Adrenal gland (tissue), 19 donors: ENCODE measurements at places on chromosomes 16 and 17. TPM values are rescaled to one million over a fixed set of nuclear protein-coding genes. Genes with fewer than 3 reads are reported as not detected.

- DNase-seq = no peak
- H3K36me3 ChIP-seq = no peaks in the 10 kb centered on the region
- no peaks in the 10 kb centered on the region for H3K27me3 ChIP-seq
- H3K27ac ChIP-seq = no peak overlapping the region
These were observed 46.4 kb upstream of the SDK2 start for GRCh38 chr17:73690676-73691075.

GRCh38 chr17:1033503-1033902, 36.6 kb downstream of the TIMM22 start:
- no peaks in the 10 kb centered on the region for H3K36me3 ChIP-seq
- H3K27me3 ChIP-seq = no peaks in the 10 kb centered on the region
- DNase-seq = no peak
- no peak overlapping the region for H3K27ac ChIP-seq

- DNase-seq = no peak
- H3K4me1 ChIP-seq = no peaks in the 10 kb centered on the region
- H3K27ac ChIP-seq = no peak overlapping the region
- H3K36me3 ChIP-seq = no peaks in the 10 kb centered on the region
These were observed 220.8 kb downstream of the RPTOR start for GRCh38 chr17:80765241-80765961.

DNA sequence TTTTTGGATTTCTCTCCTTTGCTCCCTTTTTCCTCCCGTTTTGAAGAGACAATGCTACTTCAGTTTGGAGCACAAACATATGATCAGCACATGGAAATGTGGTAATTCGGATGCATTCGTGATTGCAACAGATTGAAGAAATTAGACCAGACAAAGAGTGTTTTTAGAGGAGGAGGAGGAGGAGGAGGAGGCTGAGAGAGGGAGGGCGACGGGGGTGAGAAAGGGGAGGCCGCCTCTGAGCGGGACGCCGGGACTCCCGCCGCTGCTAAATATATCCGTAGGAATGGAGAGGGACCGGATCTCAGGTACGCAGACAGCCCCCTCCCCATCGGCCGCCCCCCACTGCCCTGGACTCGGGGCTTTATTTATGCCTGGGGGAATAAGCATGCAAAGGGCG, 179.3 kb downstream of the SEC14L1 start:
- peak overlapping the region; percentile 99 for H3K27ac ChIP-seq
- H3K36me3 ChIP-seq = no peaks in the 10 kb centered on the region
- DNase-seq = no peak
- peaks cover 63% of the 10 kb centered on the region for H3K4me1 ChIP-seq
- no peaks in the 10 kb centered on the region for H3K27me3 ChIP-seq

GRCh38 chr17:68790931-68791330, 164.3 kb downstream of the ABCA8 start:
- H3K27me3 ChIP-seq = no peaks in the 10 kb centered on the region
- no peak overlapping the region for H3K27ac ChIP-seq
- DNase-seq = no peak
- peaks cover 36% of the 10 kb centered on the region for H3K4me1 ChIP-seq

The GPR142 gene
- polyA plus RNA-seq = not detected

DNA sequence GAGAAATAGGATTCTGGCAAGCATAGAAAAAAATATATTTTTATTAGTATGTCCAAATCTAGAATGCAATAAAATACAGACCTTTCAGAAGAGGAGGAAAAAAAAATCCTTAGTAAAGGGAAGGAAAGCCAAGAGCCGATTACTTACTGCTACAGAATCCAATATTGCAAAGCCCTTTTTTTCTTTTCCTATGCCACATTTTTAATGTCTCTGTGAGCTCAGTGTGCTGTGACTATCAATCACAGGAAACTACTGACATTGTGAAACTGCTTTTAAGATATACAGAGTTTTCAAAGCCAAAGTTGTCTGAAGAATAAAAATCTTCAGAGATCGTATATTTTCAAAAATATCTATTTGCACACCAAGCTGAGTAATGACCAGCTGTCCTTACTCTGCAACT, 120.4 kb downstream of the CHD9NB start:
- H3K27me3 ChIP-seq = no peaks in the 10 kb centered on the region
- no peak for DNase-seq
- no peak overlapping the region for H3K4me3 ChIP-seq
- H3K36me3 ChIP-seq = no peaks in the 10 kb centered on the region

GRCh38 chr17:1294157-1294717, 14.8 kb downstream of the TRARG1 start:
- no peaks in the 10 kb centered on the region for H3K27me3 ChIP-seq
- H3K36me3 ChIP-seq = no peaks in the 10 kb centered on the region
- DNase-seq = no peak
- H3K27ac ChIP-seq = no peak overlapping the region
- no peak overlapping the region for H3K4me3 ChIP-seq
- H3K4me1 ChIP-seq = no peaks in the 10 kb centered on the region

- H3K27ac ChIP-seq = peak overlapping the region; percentile 96
- DNase-seq = no peak
- H3K4me1 ChIP-seq = peaks cover 24% of the 10 kb centered on the region
- no peaks in the 10 kb centered on the region for H3K36me3 ChIP-seq
- peak overlapping the region; percentile 84 for H3K4me3 ChIP-seq
These were observed 3.6 kb downstream of the C17orf58 start for GRCh38 chr17:67992548-67993152.

- no peaks in the 10 kb centered on the region for H3K27me3 ChIP-seq
- peak overlapping the region; percentile 99 for H3K27ac ChIP-seq
- H3K4me1 ChIP-seq = peaks cover 29% of the 10 kb centered on the region
- no peak overlapping the region for H3K4me3 ChIP-seq
These were observed 1.1 kb upstream of the CAPN15 start for GRCh38 chr16:526181-527014.

DNA sequence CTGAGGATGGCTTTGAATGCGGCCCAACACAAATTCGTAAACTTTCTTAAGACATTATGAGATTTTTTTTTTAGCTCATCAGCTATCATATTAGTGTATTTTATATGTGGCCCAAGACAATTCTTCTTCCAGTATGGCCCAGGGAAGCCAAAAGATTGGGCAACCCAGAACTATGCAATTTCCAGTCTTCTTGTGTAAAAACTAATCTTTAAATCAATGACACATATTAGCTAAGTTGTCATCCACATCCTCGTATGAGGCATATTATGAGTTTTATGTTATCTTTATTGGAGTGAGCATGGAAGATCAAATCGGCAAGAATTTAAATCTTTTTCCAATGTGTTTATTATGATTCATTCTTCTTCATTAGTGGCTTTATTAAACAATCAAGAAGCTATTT, 198.6 kb upstream of the HSBP1 start:
- no peak overlapping the region for H3K27ac ChIP-seq
- no peaks in the 10 kb centered on the region for H3K4me1 ChIP-seq
- H3K36me3 ChIP-seq = no peaks in the 10 kb centered on the region
- H3K27me3 ChIP-seq = no peaks in the 10 kb centered on the region
- no peak overlapping the region for H3K4me3 ChIP-seq

The KIF18B gene
- polyA plus RNA-seq = 0.46 TPM

- DNase-seq = no peak
- H3K4me3 ChIP-seq = no peak overlapping the region
- no peaks in the 10 kb centered on the region for H3K36me3 ChIP-seq
- H3K4me1 ChIP-seq = peaks cover 7% of the 10 kb centered on the region
These were observed 3.4 kb downstream of the CEP295NL start for GRCh38 chr17:78899361-78900260.

The CPHXL2 gene
- not detected for polyA plus RNA-seq

The LGALS9C gene
- not detected for polyA plus RNA-seq

The DNAH9 gene
- polyA plus RNA-seq = 1.9 TPM

DNA sequence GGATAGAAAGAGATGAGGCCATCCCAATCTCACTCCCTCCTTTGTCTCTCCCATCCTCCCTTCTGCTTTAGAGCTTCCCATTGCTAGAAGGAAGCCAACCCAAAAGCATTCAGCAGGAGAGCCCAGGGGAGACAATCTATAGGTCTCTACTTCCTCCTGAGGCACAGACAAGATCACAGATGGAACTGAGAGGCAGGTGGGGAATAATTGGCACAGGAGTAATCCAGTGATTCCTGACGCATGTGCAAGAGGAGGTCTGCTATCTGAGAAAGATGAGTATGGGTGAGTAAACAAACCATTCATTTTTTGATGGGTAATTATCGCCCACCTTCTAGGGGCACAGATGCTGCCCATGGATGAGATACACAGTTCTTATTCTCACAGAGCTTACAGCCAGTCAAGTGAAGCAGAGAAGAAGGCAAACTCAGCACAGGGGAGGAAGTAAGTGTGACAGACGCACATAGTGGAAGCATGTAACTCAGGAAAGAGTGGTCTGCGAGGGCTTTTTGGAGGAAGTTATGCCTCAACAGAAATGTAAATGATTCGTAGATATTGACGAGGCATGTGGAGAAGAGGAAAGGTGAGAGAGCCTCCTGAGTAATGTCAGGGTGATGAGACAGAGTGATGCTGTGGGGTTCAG, 88.9 kb upstream of the HLF start:
- H3K27ac ChIP-seq = no peak overlapping the region
- H3K27me3 ChIP-seq = no peaks in the 10 kb centered on the region
- DNase-seq = no peak
- no peaks in the 10 kb centered on the region for H3K4me1 ChIP-seq

The NTN3 gene
- not detected for polyA plus RNA-seq

DNA sequence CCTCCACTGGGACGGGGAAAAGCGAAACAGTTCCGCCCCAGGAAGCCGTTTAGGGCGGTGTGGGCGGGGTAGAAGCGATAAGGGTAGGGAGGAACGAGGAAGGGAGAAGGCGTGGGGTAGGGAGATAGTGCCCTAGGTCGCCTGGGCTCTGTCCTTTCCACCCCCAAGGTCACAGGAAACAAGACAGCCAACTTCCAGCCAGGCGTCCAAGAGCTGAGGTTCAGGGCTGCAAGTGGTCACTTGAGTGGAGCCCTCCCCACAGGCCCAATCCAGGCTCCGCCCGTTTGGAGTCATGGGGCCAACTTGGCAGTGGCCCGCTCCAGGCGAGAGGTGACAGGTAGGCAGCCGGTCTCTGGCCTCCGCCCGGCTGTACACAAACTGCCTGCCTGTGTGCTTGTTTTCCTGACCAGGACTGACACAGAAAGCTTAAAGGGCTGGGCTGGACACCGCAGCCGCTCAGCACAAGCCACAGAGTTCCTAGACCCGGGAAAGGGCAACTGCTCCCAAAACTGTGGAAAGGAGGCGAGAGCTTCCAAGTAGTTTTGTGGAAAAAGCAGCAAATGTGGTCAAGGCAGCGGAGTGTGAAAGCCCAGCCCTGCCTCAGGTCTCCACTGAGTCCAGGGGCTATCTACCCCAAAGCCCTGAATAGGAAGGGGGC, at the start of gene RILP:
TSS of gene RILP (minus strand) at position 23 of the 658 bp plus-strand sequence. CDS start 62 bp downstream, outside the sequence.
- H3K4me3 ChIP-seq = peak within 1 kb of the TSS; percentile 71
- H3K4me1 ChIP-seq = peaks cover 21% of the 10 kb centered on the region
- peaks cover 47% of the 10 kb centered on the region for H3K36me3 ChIP-seq

DNA sequence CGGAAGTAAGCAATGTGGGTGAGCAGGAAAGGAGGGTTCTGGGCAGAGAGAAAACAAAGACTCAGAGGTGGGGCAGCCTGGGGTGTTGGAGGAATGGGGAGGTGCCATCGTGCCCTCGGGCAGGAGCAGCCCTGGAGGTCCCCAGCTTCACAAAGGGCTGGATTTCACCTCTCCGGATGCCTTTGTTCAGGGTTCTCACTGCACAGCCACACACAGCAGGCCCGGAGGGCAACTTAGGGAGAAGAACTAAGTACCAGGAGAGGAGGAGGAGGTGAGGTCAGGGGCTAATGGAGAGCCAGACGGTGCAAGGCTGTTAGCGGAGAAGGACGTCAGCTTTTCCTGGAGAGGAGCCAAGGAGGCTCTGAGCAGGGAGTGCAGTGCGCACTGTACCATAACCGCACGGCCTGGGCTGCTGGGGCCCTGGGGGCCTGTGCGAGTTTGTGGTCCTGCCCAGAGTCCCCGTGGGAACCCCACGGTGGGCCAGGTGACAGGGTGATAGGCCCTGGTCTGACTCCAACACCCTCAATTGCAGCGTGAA, 9.3 kb downstream of the ARRB2 start:
- H3K4me3 ChIP-seq = no peak overlapping the region
- peak; percentile 81 for DNase-seq
- H3K27ac ChIP-seq = peak overlapping the region; percentile 68
- peaks cover 33% of the 10 kb centered on the region for H3K36me3 ChIP-seq
- no peaks in the 10 kb centered on the region for H3K27me3 ChIP-seq

The BTBD17 gene
- polyA plus RNA-seq = 0.24 TPM

DNA sequence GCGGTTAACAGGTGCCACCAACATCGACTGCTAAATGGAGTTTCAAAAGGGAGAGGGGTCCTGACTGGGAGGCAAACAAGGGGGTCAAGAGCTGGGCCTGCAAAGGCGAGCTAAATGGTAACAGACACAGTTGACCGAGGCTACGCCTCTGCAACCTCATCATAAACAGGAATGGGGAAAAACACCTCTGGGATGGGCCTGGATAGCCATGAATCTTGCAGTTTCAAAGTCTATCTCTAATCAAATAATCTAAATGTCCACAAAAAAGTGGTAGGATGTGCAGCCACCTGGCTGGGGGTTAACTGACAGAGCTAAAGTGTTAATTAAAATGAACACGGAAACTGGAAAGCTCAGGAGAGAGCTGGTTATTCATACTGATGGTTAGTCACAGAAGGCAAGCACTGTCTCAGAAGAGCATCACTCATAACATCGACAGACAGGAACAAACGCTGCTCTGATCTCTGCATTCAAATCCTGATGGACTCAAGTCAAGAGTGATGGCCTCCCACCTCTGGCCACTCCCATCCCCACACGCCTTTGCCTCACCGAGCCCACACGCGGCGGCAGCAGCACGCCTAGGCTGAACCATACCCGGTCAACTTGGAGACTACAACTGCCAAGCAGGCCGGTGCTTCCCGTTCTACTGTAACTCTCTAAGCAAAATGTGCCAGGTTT, 56.3 kb downstream of the CREBBP start:
- no peak for DNase-seq
- H3K4me3 ChIP-seq = no peak overlapping the region
- no peaks in the 10 kb centered on the region for H3K27me3 ChIP-seq
- H3K36me3 ChIP-seq = no peaks in the 10 kb centered on the region
- no peak overlapping the region for H3K27ac ChIP-seq

DNA sequence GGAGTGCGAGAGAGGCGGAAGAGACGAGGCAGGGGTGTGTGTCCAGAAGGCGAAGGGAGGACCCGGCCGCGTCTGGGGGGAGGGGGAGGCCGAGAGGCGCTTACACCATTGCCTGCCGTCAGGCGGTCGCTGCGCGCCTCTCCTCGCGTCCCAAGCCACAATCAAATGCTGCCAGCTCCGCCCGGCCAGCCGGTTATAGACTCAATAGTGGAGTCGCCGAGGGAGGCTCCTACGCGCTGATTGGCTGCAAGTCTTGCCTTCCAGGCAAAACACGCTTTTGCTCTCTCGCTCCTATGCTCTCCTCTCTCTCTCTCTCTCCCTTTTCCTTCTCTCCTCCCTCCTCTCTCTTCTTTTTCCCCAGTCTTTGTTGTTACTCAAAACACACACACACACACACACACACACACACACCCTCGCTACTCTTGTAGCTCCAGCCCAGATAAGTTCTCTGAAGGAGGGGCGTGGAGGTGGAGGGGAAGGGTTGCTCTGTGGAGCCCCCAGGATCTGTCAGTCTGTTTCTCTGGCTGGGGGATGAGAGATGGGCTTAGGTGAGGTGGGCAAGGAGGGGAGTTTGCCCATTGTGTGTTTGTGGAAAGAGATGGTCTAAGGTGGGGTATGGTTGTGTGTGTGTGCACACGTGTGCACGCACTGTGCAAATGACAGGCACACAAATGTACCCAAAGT, at the start of gene DLX3:
TSS of gene DLX3 (minus strand) at position 170 of the 684 bp plus-strand sequence. CDS start 226 bp downstream, outside the sequence.
- H3K4me1 ChIP-seq = peaks cover 19% of the 10 kb centered on the region
- H3K4me3 ChIP-seq = peak within 1 kb of the TSS; percentile 74
- peak; percentile 86 for DNase-seq
- H3K27me3 ChIP-seq = peaks cover 52% of the 10 kb centered on the region
- no peak within 1 kb of the TSS for H3K27ac ChIP-seq
